Stomach (tissue), 19 donors: ENCODE measurements at places on chromosomes 7 and 10. TPM values are rescaled to one million over a fixed set of nuclear protein-coding genes. Genes with fewer than 3 reads are reported as not detected.

The TMEM236 gene
- total RNA-seq = 1.1 TPM

The PLXNA4 gene
- 1.2 TPM for total RNA-seq

The CTAGE6 gene
- not detected for total RNA-seq

DNA sequence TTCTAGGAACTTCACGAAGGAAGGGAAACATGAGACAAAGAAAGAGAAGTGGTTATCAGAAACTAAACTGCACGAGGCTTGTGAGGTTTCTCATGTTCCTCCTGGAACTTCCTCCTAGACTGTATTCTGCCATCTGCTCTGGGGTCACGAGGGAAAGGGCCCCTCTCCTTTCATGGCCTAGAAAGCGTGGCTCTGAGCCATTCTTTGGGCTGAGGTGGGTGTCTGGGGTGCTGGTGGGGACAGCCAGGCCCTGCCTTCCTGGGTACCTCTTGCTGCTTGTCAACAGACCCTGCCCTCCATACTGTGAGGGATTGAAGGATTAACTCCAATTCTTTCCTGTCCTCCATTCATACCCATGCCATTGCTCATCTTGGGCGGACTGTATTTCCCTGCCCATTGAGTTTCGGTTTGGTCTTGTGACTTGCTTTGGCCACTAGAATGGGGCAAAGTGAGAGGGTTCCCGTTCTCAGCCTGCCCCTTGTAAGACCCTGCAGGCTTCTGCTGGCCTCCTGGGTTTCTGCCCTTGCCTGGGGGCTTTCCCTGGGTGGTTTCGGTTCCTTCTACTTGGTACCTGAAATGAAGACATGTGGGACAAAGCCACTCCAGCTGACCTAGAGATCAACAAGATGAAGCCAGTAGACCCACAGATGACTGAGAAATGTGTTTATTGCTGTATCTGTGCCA is 14.9 kb upstream of the GIMAP8 start:
- H3K36me3 ChIP-seq = no peaks in the 10 kb centered on the region
- H3K4me3 ChIP-seq = no peak overlapping the region
- no peak overlapping the region for H3K27ac ChIP-seq
- H3K4me1 ChIP-seq = no peaks in the 10 kb centered on the region
- DNase-seq = peak; percentile 32

GRCh38 chr7:103710247-103710646 is 264.2 kb upstream of the SLC26A5 start:
- DNase-seq = no peak
- H3K4me3 ChIP-seq = no peak overlapping the region
- no peaks in the 10 kb centered on the region for H3K27me3 ChIP-seq
- no peaks in the 10 kb centered on the region for H3K36me3 ChIP-seq
- H3K4me1 ChIP-seq = no peaks in the 10 kb centered on the region
- no peak overlapping the region for H3K27ac ChIP-seq

- DNase-seq = peak; percentile 58
- H3K4me3 ChIP-seq = no peak overlapping the region
- peaks cover 15% of the 10 kb centered on the region for H3K4me1 ChIP-seq
- peak overlapping the region; percentile 69 for H3K27ac ChIP-seq
Measured at GRCh38 chr10:4902571-4903011, 60.6 kb upstream of the AKR1C1 start.

DNA sequence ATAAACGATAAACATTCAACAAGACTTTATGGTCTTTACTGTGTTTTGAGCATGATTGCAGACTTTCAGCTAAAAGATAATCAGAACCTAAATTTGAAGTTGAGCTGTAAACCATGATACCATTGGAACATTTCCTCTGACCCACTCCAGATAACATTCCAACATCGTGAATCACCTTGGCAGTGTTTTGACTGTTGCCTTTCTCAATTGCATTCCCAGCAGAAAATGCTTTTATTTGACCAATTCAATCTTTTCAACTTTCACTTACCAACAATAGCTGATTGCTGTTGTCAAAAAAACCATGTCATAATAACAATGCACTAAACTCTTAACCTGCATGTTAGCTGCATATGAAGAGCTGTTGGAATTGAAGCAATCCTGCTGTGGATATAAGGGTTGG is 165.5 kb downstream of the MDFIC start:
- no peaks in the 10 kb centered on the region for H3K36me3 ChIP-seq
- H3K4me3 ChIP-seq = no peak overlapping the region
- peaks cover 14% of the 10 kb centered on the region for H3K4me1 ChIP-seq
- no peak for DNase-seq
